GM13976 (cell line): ENCODE measurements at places on chromosomes 2 and 18.

- DNase-seq = no peak
These were observed 323.4 kb downstream of the GALNT13 start for GRCh38 chr2:154194909-154195643.

DNA sequence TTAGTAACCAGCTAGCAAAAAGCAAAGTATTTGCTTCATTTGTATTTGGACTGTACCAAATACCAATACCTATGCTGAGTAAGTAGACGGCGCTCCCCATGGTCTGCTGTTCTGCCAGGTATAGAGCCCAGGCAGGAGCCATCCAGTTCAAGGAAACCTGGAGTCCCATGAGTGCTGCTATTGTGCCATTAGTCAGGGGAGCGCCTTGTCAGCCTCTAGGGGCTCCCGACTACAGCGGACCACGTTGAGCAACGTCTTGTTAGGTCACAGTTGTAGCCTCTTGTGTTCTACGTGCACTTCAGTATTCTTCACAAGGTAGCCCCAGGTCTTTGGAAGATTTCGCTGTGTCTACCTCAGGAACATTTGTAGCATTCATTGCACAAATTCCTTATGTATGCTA is 21.6 kb upstream of the SLC9A2 start:
- no peak for DNase-seq

DNA sequence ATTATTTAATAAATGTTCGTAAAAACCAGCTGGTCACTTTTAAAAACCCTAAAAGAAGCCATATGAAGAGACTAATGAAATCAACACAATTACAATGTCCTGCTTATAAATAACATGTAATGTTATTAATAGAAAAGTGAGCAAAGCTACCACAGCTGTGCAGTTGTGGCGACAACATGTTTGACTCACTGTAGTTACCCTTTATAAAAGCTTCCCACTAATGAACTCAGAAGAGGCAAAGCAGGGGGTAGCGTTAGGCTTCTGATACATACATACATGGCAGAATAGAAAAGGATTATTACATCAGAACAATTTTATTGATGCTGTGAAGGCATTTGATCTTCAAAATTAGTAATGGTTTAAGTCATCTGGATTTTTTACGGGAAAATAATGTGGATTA is 219.7 kb downstream of the SLC4A10 start:
- DNase-seq = no peak

DNA sequence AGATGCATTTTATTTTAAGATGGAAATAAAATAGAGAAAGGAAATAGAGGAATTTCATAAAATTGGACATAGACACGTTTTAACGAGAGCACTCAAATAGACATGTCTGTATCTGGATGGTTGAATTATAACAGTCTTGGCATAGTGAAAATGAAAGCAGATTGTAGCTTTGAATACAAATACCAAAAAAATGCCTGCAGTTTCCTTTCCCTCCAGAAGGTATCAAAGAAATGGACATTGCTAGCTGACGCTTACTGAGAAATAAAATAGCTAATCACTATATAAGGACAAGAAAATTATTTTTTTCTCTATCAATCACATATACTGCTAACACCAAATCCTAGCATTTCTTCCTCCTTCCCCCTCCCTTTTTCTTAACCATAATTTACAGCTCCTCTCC is 11.4 kb upstream of the MAPRE2 start:
- peak; percentile 29 for DNase-seq

- no peak for DNase-seq
These were observed 8.1 kb downstream of the AOX1 start for GRCh38 chr2:200593905-200594304.
